ENCODE measurements at places on chromosomes 1 and 21.

DNA sequence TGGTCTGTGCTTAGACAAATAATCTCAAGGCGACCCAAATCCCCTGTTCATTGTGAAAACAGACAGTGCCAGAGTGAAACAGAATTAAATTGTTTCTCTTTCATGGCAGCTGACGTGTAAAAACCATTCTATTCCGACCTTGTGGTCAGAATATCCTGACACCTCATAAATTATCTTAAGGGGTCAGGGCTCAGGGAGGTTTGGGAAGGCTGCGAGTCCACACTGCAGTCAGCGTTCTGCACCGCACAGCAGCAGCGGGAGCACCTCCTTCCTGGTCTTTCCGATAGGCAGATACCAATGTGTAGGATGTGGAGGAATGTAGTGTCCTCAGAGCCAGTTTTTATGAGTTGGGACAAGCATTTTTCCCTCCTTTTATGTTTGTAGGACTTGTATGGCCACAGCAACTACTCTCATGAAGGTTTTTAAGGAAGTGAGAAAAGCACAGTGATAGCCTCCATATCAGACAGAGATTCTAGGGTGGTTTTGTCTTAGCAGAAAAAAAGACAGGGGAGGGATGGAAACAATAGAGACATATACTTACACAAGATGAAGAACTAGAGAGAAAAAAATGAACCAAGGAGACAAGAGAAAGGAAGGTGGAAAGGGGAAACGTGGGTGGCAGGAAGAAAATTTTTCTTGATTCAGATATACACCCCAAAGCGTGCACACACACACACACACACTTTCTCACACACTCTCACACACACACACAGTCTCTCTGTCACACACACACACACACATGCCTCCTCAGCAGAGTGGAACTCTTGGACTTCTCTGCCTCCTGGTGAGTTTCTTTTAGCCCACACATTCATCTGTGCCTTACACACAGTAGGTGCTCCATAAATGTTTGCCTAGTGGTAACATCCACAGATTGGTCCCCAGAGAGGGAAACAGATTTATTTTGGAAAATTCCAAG is 68.6 kb downstream of the NTMT2 start:
- no peak for DNase-seq

DNA sequence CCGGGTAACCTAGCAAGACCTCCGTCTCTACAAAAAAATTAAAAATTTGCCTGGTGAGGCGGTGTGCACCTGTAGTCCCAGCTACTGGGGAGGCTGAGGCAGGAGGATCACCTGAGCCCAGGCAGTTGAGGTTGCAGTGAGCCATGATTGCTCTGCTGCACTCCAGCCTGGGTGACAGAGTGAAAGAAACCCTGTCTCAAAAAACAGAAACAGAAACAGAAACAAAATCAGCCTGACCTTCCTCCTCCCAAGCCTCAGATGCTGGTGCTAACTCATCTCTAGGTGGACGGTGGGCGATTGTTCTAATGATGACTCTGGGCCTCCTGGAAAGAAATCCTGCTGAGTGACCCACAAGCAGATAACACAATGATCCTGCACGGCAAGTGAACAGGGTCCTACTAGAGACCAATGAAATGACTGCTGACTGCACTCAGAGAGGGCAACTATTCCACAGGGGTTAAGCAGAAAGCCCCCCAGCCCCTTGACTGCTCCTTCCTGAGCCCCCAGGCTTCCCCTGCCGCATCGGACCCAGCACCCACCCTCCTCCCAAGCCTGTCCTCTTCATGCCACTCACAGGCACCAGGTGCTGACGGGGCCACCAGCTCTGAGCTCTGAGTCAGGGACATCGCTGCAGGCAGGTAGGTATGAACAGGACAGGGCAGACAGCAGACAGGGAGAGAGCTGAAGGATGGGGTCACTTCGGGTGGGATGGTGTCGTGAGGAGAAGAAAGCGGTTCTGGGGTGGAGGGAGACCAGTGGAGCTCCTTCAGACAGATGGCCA is 27.8 kb upstream of the LRRC38 start:
- DNase-seq: no peak

- no peak for DNase-seq
These were observed 52.5 kb downstream of the DMAP1 start for GRCh38 chr1:44265656-44266358.

DNA sequence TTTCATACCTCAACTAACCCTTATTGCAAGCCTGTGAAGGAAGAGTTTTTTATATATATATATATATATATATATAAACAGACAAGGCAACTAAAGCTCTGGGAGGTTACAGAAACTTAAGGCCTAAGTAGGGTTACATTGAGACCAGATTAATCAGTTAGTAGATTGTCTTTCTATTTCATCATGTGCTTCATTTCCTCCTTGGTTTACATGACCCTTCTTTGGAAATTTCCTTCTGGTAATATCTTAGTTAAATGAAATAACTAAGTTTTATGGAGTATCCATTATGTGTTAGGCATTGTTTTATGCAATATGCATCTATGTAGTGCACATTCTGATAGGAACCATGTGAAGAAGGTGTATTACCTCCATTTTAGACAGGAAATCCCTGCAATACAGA is 112.7 kb downstream of the FGGY start:
- DNase-seq: no peak

DNA sequence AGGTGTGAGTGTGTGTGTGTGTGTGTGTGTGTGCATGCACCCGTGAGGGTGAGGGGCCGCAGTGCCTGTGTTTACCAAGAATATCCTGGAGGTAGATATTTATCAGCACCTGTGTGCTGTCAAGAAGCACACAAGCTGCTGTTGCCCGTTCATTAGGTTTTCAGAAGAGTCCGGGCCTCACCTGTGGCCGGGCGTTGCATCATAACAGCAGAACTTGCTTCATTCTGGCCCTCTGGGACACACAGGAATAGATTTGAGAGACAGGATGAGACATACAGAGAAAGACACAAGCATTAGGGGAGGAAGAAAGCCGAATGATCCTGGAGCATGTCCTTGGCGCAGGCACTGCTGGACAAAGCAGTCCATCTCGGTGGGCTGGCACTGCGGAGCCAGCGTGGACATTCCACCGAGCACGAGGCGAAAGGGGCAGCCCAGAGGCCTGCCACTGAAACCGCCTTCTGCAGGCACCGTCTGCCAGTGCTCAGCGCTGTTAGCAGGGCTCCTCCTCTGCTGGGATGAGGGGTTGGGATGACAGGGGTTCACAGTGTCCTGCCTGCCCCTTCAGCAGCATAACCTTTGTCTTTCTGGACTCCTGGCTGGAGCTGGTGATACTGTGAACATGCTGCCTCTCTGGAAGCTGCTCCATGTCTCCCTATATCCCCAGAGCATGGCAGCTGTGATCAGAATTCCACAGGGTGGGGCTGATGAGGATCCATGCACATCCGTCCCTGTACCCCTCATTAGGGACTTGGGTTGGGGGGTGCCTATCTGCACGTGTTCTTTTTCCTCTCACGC is 81.1 kb downstream of the PEX14 start:
- no peak for DNase-seq

GRCh38 chr1:40825996-40826395 is 36.2 kb downstream of the CITED4 start:
- no peak for DNase-seq

DNA sequence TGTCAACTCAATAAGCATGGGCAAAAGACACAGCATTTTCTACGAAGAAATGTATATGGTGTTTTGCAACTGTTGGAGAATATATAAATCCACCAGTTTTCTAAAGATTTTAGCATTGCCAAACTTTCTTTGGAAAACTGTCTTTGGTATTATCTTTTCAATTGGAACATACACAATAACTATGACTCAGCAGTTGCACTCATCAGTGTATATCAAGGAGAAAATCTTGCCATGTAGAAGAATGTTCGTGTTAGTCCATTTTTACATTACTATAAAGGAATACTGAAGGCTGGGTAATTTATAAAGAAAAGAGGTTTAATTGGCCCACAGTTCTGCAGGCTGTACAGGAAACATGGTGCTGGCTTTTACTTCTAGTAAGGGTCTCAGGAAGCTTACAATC is 41.1 kb downstream of the PRKAA2 start:
- no peak for DNase-seq

DNA sequence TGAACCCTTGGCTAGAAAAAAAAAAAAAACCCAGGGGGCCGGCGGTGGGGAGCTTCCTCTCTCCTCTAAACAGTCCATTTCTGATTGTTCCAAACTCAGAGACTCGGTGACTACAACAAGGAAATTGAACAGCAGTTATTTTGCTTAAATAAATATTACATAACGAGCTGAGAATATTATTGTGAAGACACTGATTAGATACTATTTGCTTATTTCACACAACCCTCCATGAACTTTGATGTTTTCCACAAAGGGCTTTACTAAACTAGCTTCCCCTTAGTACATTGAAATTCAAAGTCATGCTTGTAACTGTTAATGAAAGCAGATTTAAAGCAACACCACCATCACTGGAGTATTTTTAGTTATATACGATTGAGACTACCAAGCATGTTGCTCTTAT is at the start of gene CFHR5:
Gene CFHR5 (plus strand): TSS at position 279 of the 400 bp plus-strand sequence. CDS start 109 bp downstream, at position 388.
- no peak for DNase-seq

DNA sequence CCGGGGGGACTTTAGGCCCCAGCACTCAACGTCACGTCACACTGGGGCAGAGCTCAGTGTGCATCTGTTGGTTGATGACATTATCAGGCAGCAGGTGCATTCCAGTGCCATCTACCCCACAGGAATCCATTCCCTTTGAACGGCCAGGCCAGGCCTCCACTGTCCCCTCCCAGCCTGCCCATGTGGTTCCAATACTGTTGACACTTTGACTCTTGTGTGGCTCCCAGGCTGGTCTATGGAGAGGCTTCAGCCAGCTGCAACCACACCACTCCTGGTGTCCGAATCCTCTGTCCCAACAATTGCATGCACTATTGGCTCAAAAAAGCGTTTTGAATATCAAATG is 92.0 kb upstream of the SIM2 start:
- no peak for DNase-seq

DNA sequence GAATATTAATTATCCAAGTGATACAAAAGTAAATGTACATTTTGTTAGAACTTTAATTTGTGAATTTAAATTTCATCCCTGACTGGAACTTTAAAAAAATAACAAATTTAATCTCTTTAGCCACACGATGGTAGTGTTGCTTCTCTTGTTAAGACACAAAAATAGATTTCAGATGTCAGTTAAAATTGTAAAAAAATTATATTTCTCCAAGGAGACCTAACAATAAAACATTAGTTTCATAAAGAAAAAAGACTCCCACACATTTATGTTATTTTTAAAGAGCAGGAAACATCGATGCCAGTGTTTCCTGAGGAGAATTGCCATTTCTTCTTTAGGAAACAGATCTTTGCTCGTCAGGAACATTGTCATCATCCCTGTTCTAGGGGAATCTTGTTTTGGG is 74.0 kb upstream of the DEPDC1 start:
- no peak for DNase-seq

- DNase-seq: no peak
These were observed 259.3 kb downstream of the HLX start for GRCh38 chr1:221138516-221138915.
